ENCODE measurements at places on chromosomes 4 and X.

- DNase-seq = no peak
Measured at GRCh38 chr4:158254292-158254691, 44.0 kb downstream of the TMEM144 start.

GRCh38 chr4:18388039-18388438 lies 366.5 kb upstream of the LCORL start:
- DNase-seq = no peak

- DNase-seq = no peak
Measured at GRCh38 chr4:110751986-110752385, 129.1 kb upstream of the PITX2 start.

GRCh38 chr4:110058677-110059076 lies 139.7 kb downstream of the ELOVL6 start:
- DNase-seq = no peak
